ENCODE measurements at places on chromosomes 5 and 9.

GRCh38 chr9:101479338-101480030 lies 43.9 kb upstream of the ALDOB start:
- DNase-seq = no peak

- no peak for DNase-seq
Measured at GRCh38 chr5:1443991-1444360, 1.3 kb downstream of the SLC6A3 start.

GRCh38 chr5:159658266-159658925 lies 257.9 kb upstream of the ADRA1B start:
- no peak for DNase-seq

DNA sequence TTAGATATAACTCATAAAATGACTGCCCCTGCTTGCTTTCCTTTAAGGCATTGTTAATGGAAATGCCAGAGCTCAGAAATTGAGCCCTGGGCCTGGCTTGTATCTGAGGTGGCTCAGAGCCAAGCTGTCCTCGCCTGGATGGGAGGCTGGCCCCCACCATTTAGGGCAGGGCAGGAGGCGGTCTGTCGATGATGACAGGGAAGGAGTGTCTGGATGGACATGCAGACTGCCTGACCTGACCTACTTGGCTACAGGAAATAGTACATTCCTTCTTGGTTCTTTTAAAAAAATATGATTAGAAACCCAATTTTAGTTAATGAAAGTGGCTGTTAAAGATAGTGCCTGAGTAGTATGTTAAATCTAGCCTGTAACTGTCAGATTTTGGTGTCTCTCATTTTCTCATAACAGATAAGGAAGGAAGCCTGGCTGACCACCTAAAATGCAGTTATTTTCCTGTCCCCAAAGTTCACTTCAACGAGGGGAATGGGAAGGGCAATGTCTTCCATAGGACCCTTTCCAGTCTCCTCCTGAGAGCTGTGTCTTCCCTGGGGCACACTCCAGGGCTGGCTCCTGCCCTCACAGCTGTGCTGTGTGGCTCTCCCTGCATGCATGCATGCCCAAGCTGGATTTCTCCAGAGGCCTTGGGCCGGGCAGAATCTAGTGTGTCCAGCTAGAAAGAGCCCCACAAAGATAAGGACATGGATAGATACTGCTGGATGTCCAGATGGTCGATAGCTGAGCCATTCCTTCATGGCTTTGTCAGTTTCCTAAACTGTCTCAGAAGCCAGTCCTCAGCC lies 42.3 kb downstream of the MACROH2A1 start:
- no peak for DNase-seq

DNA sequence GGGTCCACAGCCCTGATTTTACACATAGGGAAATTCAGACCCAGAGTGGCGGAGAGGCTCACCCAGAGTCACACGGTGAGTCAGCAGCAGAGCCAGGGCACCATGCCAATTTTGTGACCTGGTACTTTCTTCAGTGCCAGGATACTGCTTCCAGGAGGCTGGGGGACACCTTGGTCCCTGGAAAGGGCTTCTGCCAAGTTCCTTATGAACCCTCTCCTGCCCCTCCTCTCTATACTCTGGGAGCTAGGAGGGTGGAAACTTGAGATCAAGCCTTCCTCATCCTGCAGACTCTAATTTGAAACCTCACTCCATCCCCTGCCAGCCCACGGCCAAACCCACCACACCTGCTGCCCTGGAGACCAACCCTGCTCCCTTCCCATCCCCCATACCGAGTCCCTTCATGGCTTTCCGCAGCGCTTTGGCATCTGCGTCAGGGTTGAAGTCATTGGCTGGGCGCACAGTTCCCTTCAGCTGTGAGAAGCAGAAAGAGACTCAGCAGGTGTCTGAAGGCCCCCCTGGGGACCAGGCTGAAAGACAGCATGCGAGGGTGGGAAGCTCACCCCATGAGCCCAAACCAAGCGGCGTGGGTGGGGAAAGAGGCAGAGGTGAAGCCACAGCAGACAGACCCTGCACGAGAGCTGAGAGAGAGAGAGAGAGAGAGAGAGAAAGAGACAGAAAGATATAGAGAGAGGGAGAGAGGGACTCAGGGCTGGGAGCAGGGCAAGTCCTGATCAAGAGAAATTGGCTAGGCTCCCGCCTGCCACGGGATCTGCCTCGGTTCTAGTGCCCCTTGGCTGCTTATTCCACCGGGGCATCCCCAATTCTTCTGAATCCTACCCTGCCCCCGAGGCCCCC lies 33.5 kb downstream of the ANXA6 start:
- DNase-seq = no peak

DNA sequence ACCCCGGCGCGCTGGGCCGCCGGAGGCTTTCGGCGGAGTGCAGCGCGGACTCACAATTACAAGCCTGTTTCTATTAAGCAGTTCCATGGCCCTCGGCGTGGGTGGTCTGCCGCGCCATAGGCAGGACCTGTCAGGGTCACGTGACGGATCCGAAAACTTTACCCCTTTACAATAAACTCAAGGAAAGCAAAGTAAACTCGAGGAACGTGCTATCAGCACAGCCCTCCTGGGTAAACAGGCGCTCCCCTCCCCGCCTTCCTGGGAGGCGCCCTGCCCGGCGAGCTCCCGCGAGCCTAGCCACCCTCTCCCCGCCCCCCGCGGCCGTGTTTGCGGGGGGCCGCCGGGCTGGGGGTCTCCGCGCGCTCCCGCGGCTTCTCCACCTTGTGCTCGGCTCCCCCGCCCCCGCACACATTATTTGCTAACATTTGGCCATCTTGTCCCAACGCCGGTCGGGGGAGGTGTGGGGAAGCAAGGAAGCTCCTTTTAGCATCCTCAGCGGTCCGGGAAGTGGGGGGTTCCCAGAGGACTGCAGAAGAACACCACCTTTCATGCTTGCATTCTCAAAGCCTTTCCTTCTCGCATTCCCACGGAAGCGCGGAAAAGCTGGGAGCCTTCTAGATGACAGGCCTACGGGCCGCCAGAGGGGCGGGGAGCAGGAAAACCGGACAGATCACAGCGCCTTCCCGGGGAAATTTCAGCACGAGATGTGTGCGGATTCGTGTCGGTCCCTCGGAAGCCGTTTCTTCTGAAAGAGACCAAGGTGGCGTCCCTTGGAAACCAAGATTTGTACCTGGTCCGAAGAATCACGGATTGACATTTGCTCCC lies at the start of gene PTCH1:
Gene PTCH1, minus strand, starts transcription at position 238 of the 825 bp plus-strand sequence.
- no peak for DNase-seq

DNA sequence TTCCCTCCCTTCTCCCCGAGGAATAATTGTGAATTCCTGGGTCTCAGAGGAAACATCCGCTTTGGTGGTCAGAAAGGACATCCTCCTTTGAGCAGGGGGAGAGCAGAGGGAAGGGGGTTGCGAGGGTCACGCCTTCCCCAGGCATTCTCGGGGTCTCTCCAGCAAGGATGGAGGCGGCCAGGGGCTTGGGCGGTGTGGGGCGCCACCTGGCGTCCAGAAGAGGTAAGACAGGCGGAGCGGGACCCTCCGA lies 129.1 kb downstream of the KCNIP1 start:
- DNase-seq = no peak

DNA sequence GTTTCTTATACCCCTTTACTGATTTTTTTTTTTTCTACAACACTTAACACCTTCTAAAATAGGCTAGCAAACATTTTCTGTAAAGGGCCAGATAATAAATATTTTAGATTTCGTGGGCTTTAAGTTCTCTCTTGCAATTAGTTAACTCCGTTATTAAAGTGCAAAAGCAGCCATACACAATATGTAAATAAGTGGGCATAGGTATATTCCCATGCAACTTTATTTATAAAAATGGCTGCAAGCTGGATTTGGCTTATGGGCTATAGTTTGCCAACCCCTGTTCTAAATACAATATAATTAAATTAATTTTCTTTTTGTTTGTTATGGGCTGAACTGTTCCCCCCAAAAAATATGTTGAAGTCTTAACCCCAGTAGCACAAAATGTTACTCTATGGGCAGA lies 10.8 kb downstream of the IL6ST start:
- DNase-seq = no peak

- no peak for DNase-seq
Measured at GRCh38 chr5:122129306-122129705, at the start of gene ZNF474. TSS of gene ZNF474 (plus strand) at chr5:122129546. CDS start at chr5:122151991, 22,445 bp downstream.

DNA sequence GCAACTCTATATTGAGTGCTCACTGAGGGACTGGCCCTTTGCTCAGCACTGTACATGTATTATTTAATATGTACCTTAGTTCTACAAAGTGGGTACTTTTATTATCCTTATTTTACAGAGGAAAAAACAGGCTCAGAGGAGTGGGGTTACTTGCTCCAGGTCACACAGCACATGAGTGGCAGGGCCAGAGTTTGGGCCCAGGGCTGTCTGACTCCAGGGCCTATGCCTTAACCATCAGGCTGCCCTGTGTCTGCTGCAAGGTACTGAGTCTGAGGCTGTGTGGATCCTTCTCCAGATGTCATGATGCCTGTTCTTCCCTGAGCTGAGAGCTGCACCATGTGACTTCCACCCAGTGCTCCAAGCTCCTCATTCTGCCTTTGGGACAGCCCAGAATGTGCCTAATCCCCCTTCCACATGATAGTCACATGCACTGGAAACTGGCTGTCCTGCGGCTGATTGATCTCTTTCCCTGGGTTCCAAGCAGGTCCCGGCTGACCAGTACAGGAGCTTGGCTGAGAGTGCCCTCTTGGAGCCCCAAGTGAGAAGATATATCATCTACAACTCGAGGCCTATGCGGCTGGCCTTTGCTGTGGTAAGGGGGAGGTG lies 15.4 kb downstream of the TMEM268 start:
- no peak for DNase-seq

DNA sequence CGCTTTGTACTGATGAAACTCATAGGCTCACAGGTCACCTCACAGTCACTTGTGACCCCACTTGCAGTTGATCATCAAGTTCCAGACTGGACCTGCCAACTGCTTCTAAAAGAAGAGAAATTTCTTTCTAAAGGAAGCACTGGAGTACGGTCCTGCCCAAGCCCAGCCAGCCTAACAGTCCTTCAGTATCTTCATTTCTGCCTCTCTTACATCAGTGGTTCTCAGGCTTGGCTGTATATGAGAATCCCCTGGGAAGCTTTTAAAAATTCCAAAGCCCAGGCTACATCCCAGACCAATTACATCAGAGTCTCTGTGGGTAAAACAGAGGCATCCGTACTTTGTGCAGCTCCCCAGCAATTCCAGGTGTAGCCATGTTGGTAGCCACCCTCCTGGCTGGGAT lies 282.1 kb downstream of the NFIB start:
- DNase-seq = no peak

GRCh38 chr5:79774171-79774854 lies 84.7 kb downstream of the CMYA5 start:
- DNase-seq = no peak

GRCh38 chr5:81093536-81094196 lies 133.5 kb downstream of the RASGRF2 start:
- DNase-seq = no peak

DNA sequence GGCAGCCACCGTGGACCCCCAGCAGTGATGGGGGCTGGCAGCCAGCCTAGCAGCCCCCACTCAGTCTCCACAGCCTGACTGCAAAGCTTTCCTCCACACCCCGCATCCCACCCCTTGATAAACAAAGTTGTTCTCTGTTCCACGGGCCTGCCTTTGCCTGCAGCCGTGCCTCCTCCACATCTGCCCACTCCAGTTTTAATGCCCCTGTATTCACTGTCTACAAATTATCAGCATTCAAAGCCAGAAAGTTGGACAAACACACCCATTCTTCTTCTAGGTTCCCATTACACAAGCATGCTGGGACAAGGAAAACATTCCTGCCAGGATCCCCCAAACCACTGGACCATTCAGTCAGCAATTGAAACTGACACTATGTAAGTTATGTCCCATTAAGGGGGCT lies 23.0 kb upstream of the NR5A1 start:
- DNase-seq = no peak

- DNase-seq = no peak
Measured at GRCh38 chr5:16492398-16493140, 27.0 kb upstream of the ZNF622 start.

DNA sequence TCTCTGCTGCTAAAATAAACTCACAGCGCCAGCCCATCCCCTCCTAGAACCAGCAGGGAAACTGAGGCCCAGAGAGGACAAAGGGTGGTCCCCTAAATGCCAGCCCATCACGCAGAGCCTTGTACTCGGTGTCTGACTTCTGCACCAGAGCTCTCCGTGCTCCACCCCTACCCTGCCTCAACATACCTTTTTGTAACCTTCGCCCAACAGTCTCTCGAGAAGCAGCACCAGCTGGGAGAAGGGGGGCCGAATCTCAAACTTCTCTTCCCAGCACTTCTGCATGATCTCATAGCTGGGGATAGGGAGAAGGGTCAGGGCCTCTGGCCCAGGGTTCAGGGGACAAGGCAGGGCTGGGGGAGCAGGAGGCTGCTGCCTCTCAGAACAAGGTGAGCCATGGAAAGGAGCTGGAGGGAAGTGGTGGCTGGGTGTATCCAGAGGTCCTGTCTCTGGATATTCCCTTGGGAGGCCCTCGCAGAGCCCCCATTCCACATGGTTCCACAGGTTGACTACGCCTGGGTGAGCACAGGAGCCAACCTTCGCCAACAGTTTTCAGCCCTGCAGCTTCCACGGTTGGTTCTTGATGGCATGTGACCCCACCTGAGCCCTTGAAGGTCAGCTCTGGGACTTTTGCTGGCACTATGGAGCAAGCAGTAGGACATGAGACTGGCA lies 32.3 kb upstream of the CSF1R start:
- DNase-seq = no peak

- no peak for DNase-seq
Measured at GRCh38 chr5:109718216-109718615, 28.5 kb downstream of the MAN2A1 start.

- DNase-seq = no peak
Measured at GRCh38 chr5:124951661-124952060, 205.2 kb upstream of the ZNF608 start.

GRCh38 chr9:120289990-120290975 lies 289.7 kb downstream of the CDK5RAP2 start:
- DNase-seq = no peak
